Bronchial epithelial cell (primary cell): ENCODE measurements at places on chromosomes 2 and 18.

GRCh38 chr2:148812306-148812705 is 62.7 kb upstream of the KIF5C start:
- DNase-seq: no peak

DNA sequence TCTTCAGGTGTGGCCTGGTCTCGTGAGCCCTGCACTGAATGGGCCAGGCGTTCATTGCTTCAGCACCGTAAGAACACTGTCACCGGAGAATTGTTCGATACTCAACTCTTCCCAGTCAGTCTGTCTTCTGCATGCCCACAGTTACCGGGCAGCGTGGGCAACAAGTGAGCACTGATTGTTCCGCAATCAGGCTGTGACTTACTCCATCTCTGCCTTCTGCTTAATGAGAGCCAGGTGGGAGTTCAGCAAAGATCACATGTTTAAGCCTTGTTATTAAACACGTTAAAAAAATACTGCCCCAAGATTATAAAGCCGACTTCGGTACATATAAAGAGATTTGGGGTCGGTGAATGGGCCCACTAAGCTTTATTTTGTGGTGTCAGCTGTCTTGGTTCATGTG is 3.7 kb downstream of the STEAP3 start:
- no peak for DNase-seq

DNA sequence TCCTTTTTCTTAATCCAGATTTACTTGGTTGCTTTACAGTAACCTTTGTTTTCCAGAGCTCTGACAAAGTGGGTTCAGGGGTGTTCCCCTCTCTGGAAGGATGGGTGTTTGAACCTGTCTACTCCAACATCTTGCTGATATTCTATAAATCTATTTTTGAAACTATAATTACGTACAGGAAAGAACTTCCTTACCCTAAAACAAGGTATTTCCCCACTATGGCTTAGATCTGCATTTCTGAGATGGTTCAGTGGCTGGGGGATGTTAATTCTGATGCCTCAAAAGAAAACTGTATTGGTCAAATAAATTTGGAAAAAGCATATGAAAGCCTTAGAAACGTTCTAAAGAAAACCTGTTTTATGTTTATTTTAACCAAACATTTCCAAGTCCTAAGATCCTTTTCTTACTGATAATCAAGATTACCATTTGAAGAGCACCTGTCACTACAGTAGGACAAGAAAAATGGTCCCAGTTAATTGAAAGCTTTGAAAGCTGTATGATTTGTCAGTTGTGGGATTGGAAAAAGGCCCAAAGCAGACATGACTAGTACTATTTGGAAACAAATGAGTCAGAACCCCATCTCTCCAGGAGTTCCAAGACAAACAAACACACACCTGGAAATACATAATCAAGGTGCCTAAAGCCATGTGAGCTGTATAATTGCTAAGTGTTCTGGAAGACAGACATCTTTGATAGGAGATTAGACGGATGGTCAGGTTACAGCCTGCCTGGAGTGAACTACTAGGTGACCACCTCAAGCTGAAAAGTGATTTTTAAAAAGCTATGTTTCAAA is 57.5 kb downstream of the KDM3A start:
- DNase-seq: peak; percentile 95

DNA sequence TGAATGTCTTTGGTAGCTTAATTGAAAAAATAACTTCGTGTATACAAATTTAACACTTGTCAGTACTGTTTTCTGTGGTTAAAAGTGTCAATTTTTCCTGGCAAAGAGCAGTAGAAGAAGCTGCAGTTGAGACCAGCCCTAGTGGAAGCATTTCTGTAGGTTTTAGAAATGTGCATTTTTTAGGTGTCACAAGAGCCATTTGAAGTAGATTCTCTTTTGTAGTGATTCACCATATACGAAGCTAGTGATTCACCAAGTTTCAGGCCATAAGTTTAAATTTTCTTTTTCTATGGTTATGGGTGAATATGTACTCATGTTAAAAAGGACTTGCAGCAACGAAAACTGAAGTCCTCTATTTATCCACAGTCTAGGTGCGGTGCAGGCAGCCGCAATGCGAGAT is 4.2 kb downstream of the NABP1 start:
- DNase-seq: peak; percentile 63

- DNase-seq: no peak
Observed at GRCh38 chr18:10164271-10165071, 250.7 kb downstream of the VAPA start.
